ENCODE measurements at places on chromosomes 5 and 9.
A peak's percentile ranks its signal among the peaks of the same experiment; 100 is the strongest.

GRCh38 chr5:145345511-145346287, 489.4 kb downstream of the PRELID2 start:
- no peak for DNase-seq

DNA sequence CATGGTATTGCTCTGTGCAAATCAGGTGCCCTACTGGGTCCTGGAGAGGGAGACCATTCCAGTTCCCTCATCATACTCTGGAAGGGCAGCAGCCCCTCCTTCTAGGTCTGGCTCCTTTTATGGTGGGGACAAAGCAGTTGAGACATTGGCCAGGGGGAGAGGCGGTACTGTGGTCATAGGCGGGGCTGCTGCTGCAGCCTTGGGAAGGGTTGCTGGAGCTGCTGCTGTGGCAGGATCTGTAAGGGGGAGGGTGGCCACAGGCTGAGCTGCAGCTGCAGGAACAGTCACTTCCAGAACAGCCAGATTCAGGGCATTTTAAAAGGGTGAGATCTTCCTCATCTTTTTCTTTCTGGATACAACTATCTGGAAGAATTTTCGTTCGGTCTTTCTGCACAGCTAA, 233.0 kb upstream of the SGCD start:
- DNase-seq: peak; percentile 4

- peak; percentile 60 for DNase-seq
These were observed 1.8 kb downstream of the MARCHF6 start for GRCh38 chr5:10355071-10355889.

DNA sequence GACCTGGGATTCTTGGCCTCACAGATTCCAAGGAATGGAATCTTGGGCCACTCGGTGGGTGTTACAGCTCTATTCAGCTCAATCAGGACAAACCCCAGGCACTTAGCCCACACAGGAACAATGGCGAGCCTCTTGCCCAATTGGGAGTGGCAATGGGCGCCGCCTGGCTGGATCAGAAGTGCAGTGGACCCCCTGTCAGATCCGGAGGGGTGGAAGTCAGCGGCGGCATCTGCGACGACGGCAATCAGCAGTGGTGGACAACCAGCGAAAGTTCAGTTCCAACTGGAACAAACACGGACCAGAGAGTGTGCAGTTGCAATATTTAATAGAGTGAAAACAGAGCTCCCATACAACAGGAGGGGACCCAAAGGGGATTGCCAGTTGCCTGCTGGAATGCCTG, 378.3 kb downstream of the CDH9 start:
- DNase-seq: no peak

DNA sequence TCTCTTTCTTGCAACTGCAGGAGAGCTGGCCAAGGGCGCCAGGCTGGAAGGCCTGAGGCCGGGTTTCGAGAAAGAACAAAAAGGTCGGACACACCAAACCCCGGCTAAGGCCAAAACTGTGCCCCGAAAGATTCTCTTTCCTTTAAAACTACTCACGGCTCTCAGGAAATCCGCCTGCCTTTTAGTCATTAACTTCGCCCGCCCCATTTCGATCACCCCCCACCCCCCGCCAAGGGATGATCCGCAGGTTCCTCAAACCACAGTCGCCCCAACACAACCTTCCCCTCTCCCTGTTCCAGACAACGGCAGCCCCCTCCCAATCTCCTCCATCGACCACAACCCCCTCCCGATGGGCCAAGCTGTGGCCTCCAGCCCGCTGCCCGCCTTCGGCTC, 536 bp downstream of the FEM1C start:
- DNase-seq: no peak

- DNase-seq: no peak
These were observed 31.1 kb downstream of the PAEP start for GRCh38 chr9:135592625-135593024.

DNA sequence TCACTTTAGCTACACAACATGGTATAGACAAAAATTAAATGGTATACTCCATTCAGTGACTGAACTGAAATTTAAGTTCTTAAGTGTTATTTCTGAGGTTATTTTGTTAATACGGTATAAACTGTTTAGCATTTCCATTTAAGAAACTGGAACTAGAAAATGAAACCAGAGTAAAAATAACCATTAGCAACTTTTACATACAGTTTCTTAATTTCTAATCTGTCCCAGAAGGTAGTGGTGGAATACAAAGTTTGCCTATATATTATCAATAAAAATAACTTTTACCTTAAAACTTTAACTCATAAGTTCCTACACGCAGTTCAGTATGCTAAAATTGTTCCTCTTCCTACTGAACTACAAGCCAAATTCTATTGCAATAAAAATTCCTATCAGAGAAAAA, 10.3 kb downstream of the GOLPH3 start:
- DNase-seq: no peak

GRCh38 chr5:126527892-126528291, 67.1 kb downstream of the ALDH7A1 start:
- DNase-seq: no peak

DNA sequence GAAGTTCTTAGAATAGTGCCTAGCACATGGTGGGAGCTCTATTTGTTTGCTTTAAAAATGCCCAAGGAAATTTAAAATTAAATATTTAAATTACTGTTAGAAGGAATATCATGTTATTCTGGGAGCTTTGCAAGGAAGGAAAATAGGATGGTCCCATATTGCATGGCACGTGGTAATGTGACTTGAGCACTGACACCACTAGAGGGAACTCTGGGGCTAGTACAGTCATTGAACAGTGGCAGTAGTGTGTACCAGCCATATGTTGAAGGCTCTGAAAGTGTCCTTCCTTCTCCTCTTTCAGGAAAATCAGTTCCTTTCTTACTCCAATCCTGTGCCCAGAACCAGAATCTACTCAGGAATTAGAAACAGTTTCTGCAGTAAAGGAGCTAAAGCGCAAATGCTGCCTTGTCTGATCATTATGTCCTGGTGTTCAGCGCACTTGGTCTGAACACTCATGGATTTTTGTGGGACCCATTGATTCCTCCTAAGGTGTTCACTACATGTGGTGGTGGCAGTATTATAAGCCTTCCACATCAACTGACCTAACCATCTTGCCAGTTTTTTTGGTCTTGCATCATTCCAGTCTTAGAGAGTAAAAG, 54.1 kb downstream of the GDA start:
- DNase-seq: no peak

- DNase-seq: no peak
These were observed 161.5 kb downstream of the ENTREP1 start for GRCh38 chr9:69486498-69486897.

GRCh38 chr5:88780736-88781135, 102.2 kb downstream of the MEF2C start:
- DNase-seq: no peak

- DNase-seq: no peak
These were observed 189.9 kb downstream of the NSG2 start for GRCh38 chr5:174235221-174236011.

DNA sequence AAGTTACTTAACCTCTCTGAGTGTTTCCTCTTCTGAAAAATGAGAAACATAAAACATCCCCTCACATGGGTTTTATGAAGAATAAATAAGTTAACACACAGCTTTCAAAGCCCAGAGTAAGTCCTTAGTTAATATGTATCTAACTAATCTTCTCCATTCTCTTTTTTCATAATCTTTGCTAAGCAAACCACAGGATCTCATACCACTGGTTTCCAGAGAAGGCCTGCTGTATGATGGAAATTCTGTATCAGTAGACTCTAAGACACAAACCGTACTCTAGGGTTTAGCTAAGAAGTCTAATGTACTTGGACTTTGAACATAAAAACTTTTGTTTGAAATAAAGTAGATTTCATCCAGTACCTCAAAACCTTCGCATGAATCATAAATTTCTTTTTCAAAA, 307.9 kb downstream of the SPOCK1 start:
- DNase-seq: no peak

DNA sequence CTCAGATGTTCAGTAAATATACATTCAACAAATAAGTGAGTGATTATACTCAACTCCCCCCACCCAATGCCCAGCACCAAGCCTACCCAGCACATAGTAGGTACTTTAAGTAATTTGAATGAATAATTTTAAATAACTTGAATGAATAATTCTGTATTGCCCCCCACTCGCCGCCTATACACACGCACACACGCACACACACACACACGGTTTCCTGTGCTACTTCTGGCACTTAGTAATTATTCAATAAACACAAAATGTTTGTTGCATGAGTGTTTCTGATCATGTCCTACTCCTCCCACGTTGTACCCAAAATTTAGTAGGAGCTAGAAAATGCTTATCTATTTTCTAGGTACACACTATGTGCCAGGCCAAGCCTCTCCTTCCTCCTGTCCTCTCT, 16.2 kb downstream of the PCDH12 start:
- DNase-seq: no peak

- DNase-seq: no peak
These were observed 162.4 kb upstream of the ZNF608 start for GRCh38 chr5:124908581-124909451.

- DNase-seq: no peak
These were observed 1669.3 kb upstream of the CDH9 start for GRCh38 chr5:28707706-28708105.

DNA sequence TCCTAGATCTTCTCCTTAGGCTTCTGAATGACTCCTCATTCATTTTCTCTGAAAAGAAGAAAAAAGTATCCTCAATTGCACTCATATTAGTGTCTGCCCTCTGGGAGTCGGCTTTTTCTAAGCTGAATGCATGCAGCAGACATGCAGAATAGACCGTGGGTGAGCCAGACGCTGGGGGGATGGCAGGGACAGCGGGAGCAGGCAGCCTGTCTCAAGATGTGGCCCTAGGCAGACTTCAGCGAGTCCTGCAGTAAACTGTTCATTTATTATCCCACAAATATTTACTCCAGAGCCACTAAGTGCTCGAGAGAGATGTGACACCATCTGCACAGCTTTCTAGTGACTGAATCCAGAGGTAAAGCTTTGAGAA, 164.9 kb upstream of the RAI14 start:
- DNase-seq: peak; percentile 73

- no peak for DNase-seq
These were observed 10.6 kb upstream of the ANGPTL2 start for GRCh38 chr9:127132921-127133647.

GRCh38 chr5:166117072-166118066, 2174.1 kb upstream of the WWC1 start:
- no peak for DNase-seq

GRCh38 chr5:45334939-45335338, 361.2 kb downstream of the HCN1 start:
- DNase-seq: no peak

DNA sequence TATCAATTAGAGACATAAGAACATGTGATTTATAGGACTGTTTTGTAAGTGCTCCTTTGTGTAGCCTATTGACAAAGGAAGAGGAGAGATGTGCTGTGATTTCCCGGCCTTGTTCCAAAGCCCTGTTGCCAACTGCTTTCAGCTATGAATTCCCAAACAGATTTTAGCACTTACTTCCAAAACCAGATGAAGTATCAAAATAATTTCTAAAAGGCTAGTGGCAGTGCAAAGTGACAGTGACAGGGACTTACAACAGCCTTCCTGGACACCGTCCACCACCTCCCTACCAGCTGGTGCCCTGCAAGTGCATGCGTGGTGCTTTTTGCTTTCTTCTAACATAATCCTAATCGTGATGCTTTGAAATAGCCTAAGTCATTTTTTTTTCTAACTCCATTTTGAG, 254.1 kb upstream of the ACTBL2 start:
- DNase-seq: no peak

Data from BJ (cell line).